ENCODE measurements at places on chromosomes 4 and X.

DNA sequence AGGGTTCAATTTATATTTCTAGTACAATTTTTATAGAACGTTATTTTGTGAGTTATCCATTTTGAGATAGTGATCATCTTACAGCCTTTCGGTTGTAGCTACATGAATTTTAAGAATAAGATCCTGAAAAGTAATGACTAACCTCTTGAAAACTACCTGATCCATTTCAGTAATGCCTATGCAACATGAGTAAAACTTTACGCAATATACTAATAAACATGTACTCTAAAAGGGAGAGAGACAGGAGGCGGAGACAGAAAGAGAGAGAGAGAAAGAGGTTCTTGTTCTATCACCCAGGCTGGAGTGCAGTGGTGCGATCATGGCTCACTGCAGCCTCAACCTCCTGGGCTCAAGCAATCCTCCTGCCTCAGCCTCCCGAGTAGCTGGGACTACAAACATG is 816.1 kb downstream of the CCSER1 start:
- DNase-seq: no peak

GRCh38 chr4:73438048-73438447 is 2.0 kb downstream of the AFP start:
- no peak for DNase-seq

- peak; percentile 23 for DNase-seq
These were observed 22.8 kb downstream of the CFAP99 start for GRCh38 chr4:2441393-2442174.

- DNase-seq: no peak
These were observed 20.9 kb downstream of the SAGE1 start for GRCh38 chrX:135914404-135914803.

GRCh38 chrX:19670321-19670750 is 155.0 kb upstream of the MAP3K15 start:
- DNase-seq: peak; percentile 11

- no peak for DNase-seq
These were observed 29.8 kb downstream of the FAM149A start for GRCh38 chr4:186134257-186134656.

DNA sequence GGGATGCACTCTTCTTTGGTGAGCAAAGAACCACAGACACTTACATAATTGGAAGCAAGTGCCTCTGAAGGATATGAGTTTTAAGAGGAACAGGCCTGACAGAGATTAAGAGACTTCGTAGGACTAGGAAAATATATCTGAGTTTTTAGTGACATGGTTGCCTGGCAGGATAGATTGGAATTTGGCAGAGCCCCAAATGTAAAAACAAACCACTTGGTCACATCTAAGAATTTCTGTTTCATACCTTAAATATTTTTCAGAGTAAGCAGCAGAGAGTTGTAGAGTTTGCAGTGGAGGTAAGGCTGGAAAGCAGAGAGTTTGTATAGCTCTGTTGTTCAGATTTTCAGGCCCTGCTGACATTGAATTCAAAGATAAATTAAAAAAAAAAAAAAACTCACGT is 150.1 kb upstream of the MAGEB2 start:
- DNase-seq: no peak

- DNase-seq: no peak
These were observed 36.9 kb downstream of the ANKRD17 start for GRCh38 chr4:73221734-73222133.

- DNase-seq: no peak
These were observed 16.7 kb downstream of the TMEM175 start for GRCh38 chr4:948936-949300.

DNA sequence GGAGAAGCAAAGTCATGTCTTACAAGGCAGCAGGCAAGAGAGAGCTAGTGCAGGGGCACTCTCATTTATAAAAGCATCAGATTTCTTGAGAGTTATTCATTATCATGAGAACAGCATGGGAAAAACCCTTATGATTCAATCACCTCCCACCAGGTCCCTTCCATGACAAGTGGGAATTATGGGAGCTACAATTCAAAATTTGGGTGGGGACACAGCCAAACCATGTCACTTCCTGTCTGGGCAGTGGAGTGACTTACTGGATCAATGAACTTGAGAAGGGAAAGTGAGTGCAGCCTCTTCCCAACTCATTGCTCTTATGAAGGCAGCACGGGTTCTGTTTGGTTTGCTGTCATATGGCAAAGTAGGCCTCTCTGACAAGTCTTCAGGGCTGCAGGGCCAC is 261.8 kb upstream of the TAPT1 start:
- no peak for DNase-seq

- peak; percentile 19 for DNase-seq
These were observed 389.4 kb downstream of the GALNTL6 start for GRCh38 chr4:172202480-172203076.

DNA sequence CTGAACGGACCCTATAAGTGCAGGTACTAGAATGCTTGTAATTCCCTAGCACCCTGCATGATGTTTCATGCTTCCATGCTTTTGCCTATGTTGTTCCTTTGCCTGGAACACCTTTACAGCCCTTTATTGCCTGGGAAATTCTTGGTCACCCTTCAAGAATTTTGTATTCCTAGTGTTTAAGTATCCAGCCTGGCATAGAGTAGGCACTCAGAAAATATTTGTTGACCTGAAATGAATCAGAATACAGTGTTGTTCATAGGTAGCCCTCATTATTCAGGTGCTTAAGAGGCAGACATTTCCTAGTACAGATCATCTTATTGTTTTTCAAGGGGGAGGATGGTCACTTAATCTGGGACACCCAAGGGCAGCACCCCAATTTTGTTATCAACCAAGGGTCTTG is 75.3 kb downstream of the AKAP4 start:
- DNase-seq: no peak

GRCh38 chr4:26178854-26179253 is 142.0 kb upstream of the RBPJ start:
- no peak for DNase-seq

GRCh38 chr4:128854433-128854832 is 44.9 kb downstream of the JADE1 start:
- DNase-seq: no peak
